NCI-H2107 (cell line): ENCODE measurements at places on chromosomes 7 and 10.

- DNase-seq = no peak
Measured at GRCh38 chr7:75795831-75796285, 17.7 kb downstream of the CCL24 start.

- DNase-seq = no peak
Measured at GRCh38 chr10:122127943-122128342, 139.0 kb downstream of the TACC2 start.

- DNase-seq = no peak
Measured at GRCh38 chr10:131779661-131780394, 121.0 kb upstream of the PPP2R2D start.

GRCh38 chr7:4297165-4297917, 384.8 kb upstream of the FOXK1 start:
- no peak for DNase-seq

GRCh38 chr10:48285710-48286109, 11.2 kb upstream of the FRMPD2 start:
- DNase-seq = no peak
